ENCODE measurements at places on chromosomes 4 and X.

- no peak for DNase-seq
Observed at GRCh38 chrX:128846385-128846784, 676.9 kb downstream of the SMARCA1 start.

DNA sequence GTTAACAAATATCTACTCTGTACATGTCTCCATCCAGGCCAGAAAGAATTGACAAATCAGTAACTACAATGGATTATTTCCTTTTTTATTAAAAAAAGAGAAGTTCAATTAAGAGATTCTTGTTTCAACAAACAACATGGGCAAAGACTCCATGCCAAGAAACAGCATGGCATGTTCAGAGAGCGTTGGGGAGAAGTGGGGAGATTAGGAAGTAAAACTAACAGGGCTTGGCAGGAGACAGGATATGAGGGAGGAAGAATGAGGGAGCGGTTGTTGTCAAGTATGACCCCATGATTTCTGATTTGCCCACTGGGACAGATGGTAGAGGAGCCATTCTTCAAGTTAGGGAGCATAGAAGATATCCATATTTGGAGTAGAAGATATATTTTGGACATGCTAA, 128.4 kb downstream of the RNF150 start:
- DNase-seq, result no peak

GRCh38 chr4:17811078-17811603, 362 bp downstream of the NCAPG start:
- no peak for DNase-seq

DNA sequence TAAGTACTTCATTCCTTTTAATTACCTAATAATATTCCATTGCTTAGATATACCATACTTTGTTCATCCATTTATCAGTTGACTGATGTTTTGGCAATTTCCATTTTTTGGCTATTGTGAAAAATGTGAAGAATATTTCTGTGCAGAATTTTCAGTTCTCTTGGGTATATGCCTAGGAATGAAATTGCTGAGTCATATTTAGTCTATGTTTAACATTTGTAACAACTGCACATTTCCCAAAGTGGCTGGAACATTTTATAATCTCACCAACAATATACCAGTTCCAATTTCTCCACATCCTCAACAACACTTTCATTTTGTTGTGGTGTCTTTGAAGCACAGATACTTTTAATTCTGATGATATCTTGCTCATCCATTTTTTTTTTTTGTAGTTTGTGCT, 215.5 kb downstream of the PDGFC start:
- DNase-seq, result no peak

GRCh38 chrX:114015966-114016365, 567.9 kb upstream of the HTR2C start:
- no peak for DNase-seq

- DNase-seq, result no peak
Observed at GRCh38 chrX:147217334-147217733, 402.8 kb upstream of the CXorf51A start.

- DNase-seq, result no peak
Observed at GRCh38 chr4:108477527-108478108, 142.8 kb upstream of the RPL34 start.

DNA sequence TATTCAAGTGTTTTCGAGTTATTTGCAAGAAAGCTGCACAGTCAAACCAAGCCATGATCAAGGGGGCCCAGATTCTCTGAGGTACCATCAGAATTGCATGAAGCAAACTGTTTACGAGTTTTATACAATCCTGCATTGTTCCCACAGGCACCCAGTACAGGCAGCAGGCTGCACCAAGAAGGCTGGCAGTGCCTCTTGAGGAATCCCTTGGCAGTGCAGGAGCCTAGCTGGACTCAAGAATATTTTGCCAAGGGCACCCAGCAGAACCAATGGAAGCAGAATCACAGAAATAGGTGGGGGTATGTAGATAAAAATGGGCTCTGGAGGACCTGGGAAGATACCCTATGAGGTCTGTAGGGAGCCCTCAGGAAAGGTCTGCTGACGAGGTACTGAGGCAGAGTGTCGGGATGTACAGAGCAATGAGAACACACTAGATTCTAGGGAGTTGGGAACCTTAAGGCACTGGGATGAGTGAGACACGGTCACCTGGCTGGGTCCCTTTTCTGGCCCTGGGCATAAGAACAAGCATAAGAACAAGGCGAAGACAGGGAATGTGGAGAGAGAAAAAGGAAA, 2.5 kb upstream of the PLP1 start:
- no peak for DNase-seq

DNA sequence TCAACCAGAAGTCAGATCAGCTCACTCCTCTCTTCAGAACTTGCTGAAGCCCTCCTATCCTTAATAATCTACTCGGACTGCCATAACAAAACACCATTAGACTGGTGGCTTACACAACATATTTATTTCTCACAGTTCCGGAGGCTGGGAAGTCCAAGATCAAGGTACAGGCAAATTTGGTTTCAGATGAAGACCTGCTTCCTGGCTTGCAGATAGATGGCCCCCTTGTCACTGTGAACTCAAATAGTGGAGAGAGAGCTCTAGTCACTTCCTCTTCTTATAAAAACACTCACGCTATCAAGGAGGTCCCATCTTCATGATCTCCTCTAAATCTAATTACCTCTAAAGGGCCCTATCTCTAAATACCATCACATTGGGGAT, 125.1 kb downstream of the CAMK2D start:
- DNase-seq, result no peak

GRCh38 chrX:124555036-124555595, 208.8 kb downstream of the SH2D1A start:
- DNase-seq, result no peak

- DNase-seq, result no peak
Observed at GRCh38 chr4:140641105-140641555, 72.4 kb upstream of the UCP1 start.

- DNase-seq, result no peak
Observed at GRCh38 chr4:76016393-76016792, 6.9 kb downstream of the CXCL10 start.

GRCh38 chr4:127445471-127445870, 187.3 kb upstream of the INTU start:
- no peak for DNase-seq

- no peak for DNase-seq
Observed at GRCh38 chr4:180768610-180769009, 1474.6 kb upstream of the TENM3 start.
